ENCODE measurements at places on chromosomes 7 and 10.

DNA sequence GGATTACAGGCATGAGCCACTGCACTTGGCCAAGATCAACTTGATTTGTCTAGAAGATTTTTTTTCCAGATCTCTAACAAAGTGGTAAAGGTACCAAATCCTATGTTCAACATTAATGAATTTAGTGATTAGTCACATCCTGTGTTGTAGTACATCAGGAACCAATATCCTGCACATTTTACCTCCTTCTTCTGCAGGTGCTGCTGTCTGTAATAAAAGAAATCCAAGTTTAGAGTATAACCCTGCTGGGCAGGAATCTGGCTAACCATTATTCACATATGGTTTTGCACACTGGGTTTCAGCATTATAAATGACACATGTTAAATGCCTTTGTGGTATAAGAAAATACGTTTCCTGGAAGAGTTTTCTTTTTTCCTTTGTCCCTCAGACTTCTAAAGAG is 10.8 kb downstream of the PARD3 start:
- no peak for DNase-seq

DNA sequence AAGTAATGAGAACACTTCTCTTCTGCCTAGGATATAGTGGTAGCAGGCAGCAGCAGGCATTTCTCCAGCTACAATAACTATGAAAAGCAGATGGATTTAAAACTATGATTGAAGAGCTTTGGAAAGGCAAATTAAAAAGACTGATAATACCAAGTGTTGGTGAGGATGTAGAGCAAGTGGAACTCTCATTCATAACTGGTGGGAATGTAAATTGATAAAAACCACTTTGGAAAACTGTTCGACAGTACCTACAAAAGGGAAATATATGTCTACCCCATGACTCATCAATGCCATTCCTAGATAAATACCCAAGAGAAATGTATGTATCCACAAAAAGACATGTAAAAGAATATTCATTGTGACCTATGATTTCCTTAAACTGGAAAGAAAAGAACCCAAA is 14.6 kb downstream of the ARMC3 start:
- no peak for DNase-seq

GRCh38 chr7:87420173-87420572 is 55.3 kb downstream of the ABCB4 start:
- DNase-seq = no peak

GRCh38 chr10:101570428-101571270 is 17.4 kb downstream of the POLL start:
- DNase-seq = no peak

DNA sequence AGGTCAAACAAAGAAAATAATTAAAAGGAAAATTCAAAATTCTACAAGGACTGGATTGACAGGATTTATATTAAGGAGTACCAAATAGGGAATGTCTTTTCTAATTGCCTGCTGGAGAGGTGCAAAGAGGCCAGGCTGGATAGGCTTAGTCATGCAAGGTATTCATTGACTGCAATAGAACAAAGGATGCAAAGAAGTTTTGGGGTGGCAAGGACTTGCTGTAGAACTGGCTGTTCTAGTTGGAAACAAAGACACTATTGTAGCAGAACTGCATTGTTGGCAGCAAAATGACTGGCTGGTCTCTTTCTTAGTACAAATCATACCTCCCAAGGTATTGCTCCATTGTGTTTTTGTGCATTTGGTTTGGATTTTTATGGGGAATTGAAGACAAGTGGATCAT is 10.1 kb downstream of the ITGB8 start:
- no peak for DNase-seq

- no peak for DNase-seq
These were observed 328.6 kb upstream of the COBL start for GRCh38 chr7:51645255-51645654.

GRCh38 chr10:114593240-114593792 is 64.8 kb downstream of the ABLIM1 start:
- no peak for DNase-seq

DNA sequence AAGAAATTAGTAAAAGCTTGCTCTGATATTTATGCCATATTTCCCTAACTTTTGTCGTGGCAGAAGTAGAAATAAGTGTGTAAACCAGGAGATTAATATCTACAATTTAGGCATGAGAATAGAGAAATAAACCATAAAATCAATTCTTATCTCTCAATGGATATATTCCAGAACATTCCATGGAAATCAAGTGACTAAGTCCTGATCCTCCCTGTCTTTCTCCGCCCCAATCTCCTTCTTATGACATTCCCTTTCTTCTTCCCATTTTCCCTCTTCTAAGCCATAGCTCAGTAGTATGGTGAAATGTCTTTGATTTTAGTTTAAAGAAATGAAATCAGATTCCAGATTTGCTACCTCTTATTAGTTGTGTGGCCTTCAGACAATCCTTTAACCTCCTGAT is 88.8 kb downstream of the TBXAS1 start:
- DNase-seq = no peak

GRCh38 chr10:116452338-116452720 is 24.7 kb downstream of the PNLIPRP3 start:
- no peak for DNase-seq

- no peak for DNase-seq
These were observed 43.9 kb upstream of the SRGN start for GRCh38 chr10:69043931-69044531.

DNA sequence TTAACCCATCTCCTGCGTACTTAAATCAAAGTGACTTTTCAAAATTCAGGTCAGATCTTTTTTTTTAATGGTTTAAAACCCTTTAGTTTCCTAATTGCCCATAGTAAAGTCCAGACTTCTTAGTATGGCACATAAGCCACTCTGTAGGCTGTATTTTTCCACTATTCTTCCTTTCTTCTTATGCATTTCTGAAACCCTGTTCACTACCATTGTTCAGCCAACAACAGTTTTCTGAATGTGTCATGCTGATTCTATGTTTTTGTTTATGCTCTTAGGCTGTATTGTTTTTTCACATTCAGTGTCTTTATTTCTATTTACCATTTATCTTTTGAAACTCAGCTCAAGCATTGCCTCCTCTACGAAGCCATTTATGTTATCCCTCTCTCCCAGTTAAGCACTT is 26.7 kb downstream of the CCSER2 start:
- no peak for DNase-seq

DNA sequence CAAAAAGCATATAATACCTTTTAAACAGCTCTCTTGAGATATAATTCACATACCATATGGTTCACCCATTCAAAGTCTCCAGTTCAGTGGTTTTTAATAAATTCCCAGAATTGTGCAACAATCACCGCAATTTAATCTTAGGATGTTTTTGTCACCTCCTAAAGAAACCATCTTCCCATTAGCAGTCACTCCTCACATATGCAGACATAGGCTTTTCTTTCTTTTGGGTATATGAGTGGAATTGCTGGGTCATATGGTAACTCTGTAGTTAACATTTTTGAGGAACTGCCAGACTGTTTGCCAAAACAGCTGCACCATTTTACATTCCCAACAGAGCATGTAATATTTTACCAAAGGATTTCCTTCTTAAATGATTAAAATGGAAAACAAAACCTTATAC is 57.0 kb downstream of the CC2D2B start:
- DNase-seq = no peak

- DNase-seq = no peak
These were observed 50.9 kb downstream of the ADAM12 start for GRCh38 chr10:126337251-126337810.

GRCh38 chr10:84302223-84302622 is 26.2 kb upstream of the CCSER2 start:
- DNase-seq = no peak

All from NCI-H774 (cell line).